ENCODE measurements at places on chromosomes 3 and 15.

- no peak for DNase-seq
Observed at GRCh38 chr3:141444586-141445285, 42.1 kb upstream of the RASA2 start.

DNA sequence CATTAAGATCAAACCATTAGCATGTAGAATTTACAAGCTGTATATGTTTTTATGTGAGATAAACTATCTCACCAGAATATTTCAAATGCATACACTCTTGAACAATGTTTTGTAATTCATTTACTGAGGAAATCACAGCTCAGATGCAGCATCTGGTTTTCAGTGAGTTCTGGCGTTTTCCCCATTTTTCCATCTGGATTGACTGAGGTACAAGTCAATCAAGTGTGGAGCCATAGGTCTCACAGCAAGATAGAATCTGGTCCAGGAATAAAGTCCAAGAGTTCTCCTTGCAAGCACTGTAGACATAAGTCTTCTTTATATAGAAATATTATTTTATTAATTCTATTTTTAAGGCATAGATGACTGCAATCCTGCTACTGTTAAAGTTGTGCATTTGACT is 219.3 kb downstream of the ZBBX start:
- no peak for DNase-seq

GRCh38 chr3:133859381-133860234 is 36.1 kb downstream of the RAB6B start:
- no peak for DNase-seq

GRCh38 chr3:172090035-172090434 is 50.7 kb downstream of the FNDC3B start:
- no peak for DNase-seq

DNA sequence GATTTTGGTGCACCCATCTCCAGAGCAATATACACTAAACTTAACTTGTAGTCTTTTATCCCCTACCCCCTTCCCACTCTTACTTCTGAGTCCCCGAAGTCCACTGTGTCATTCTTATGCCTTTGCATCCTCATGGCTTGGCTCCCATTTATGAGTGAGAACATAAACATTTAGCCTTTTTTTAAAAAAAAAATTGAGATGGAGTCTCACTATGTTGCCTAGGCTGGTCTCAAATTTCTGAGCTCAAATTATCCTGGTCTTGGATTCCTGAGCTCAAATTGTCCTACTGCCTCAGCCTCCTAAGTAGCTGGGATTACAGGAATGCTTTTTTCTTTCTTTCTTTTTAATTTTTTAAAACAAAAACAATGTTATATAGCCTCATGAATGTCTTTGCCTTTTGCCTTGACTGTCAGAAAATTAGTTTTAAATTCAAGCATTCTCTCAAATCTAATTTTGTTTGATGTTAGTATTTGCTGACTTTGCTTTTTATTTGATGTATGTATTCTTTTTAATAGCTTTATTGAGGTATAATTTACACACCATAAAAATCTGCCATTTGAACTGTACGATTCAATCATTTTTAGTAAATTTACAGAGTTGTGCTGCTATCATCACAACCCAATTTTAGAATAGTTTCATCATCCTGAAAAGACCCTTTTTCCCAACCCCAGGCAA is 46.9 kb downstream of the NFKBIZ start:
- no peak for DNase-seq

- no peak for DNase-seq
Observed at GRCh38 chr15:100471933-100472332, 56.8 kb downstream of the CERS3 start.

DNA sequence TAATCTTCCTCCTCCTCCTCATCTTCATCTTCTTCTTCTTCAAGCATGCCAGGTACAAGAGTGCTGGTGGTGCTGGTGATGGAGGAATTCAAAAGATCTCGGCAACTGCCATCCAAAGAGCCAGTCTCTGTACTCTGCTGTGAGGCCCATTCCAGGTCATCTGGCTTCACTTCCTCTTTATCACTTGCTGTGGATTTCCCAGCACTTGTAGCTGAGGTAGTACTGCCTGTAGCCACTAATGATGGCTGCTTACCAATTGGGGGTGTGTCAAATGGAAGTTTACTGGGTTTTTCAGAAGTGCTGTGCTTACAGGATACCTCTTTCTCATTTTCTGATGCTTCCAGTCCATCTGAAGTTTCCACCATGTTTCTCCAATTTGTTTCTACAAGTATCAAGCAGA is 28.8 kb upstream of the SHC4 start:
- DNase-seq, result no peak

- no peak for DNase-seq
Observed at GRCh38 chr15:83287541-83288027, 3.1 kb upstream of the BNC1 start.

GRCh38 chr3:111577113-111577512 is 18.0 kb downstream of the ZBED2 start:
- DNase-seq, result no peak

- DNase-seq, result no peak
Observed at GRCh38 chr3:11820531-11821041, 26.1 kb downstream of the TAMM41 start.

DNA sequence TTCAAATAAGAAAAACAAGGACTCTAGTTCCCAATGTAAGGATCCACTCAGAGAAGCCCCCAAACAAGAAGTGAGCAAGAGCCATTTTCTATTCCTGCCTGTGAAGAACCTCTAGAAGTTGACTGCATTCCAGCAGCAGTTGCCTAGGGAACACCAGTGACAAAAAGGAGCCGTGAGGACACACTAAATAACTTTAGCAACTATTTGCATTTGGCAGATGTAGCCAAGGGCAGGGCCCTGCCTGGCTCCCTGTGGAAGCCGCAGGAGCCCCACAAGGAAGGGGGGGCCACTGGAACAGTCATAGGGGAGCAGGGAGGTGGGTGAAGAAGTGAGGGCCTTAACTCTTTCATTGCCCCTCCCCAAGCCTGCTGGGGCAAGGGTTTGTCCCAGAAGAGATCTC is 470.2 kb upstream of the PROK2 start:
- no peak for DNase-seq

DNA sequence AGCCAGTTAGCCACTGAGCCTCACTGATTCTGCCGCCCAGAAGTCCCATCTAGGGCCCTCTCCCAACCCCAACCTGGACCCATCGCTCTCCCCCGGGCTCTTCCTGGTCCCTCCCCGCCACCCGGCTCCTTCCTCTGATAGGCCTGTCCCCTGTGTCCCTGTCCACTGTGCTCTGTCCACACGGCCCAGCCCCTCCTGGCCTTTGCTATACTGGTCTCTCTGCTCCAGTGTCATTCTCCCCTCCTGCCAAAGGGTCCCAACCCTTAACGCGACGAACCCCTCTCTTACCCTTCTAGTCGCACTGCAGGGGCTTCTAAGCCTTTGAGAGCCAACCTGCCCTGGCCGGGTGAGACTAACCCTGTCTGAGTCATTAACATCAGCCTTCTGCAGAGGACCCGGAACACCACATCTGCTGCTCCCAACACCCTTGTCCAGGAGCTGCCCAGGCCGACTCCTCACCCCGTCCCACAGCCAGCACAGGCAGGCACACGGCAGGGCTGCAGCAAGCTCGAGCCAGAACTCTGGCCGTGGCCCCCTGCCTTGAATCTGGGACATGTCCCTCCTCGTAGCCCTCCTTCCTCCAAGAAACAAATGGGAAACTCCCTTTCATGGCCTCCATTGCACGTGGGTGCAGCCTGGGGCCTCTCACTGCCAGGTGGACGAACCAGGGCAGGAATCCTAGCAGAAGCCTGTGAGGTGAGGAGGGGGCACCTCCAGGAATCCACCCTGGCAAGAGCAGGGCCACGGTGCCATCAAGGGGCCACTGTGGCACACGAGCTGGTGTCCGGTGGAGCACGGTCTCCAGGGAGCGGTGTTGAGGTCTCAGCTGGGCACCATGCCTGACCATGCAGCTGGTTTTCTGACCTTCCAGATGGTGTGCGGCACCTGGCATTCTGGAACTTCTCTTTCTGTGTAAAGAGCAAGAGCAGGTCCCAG is 140.9 kb upstream of the IQSEC1 start:
- DNase-seq, result no peak

DNA sequence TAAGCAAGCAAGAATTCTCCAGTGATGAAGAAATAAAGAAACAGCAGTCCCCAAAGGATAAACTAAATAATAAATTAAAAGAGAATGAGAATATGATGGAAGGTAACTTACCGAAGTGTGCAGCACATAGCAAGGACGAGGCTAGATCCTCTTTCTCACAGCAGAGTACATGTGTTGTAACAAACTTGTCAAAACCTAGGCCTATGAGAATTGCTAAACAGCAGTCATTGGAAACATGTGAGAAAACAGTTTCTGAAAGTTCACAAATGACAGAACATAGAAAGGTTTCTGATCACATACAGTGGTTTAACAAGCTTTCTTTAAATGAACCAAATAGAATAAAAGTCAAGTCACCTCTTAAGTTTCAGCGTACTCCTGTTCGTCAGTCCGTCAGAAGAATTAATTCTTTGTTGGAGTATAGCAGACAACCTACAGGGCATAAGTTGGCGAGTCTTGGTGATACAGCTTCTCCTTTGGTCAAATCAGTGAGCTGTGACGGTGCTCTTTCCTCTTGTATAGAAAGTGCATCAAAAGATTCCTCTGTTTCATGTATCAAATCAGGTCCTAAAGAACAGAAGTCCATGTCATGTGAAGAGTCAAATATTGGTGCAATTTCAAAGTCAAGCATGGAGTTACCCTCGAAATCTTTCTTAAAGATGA is 4.5 kb upstream of the SCG5 start:
- no peak for DNase-seq

DNA sequence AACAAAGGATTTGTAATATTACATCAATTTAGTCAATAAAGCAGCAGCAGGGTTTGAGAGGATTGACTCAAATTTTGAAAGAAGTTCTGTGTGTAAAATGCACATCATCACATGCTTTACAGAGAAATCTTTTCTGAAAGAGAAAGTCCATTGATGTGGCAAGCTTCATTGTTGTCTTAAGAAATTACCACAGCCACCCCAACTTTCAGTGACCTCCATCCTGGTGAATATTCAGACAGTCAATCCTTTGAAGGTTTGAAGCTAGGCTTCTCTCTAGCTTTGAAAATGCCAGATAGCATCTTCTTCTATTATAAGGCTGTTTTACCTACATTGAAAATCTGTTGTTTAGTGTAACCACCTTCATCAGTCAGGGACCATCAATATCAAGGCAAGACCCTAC is 51.8 kb upstream of the SETMAR start:
- DNase-seq, result no peak

DNA sequence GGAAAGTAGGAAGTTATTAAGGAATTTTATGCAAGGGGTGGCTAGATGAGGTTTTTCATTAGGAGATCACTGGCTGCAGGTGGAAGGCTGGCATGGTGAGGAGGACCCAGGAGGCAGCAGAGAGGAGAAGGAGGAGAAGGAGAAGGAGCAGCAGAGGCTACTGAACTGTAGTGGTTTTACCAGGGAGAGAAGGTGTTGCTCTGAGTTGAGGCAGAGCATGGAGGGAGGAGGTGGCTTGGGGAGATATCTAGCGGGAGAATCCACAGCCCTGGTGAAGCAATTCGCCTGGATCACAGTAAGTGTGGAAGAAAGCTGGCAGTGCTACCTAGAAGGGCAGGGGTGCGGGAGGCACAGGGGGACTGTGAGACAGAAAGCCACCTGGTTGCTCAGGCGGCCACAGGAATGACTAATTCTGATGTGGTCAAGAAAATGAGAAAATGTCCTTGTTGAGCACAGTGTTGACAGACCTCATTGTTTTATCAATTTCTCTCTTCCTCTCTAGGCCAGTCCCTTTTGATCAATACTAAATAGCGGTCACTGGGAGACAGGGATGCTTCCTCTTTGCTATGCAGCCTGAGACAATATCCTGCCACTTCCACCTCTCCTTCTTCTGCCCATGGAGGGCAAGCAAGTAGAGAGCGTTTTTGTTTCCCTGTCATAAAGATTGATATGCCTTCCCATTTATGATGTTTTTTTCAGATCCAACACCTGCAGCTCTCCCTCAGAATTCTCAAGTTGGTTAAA is 94.6 kb downstream of the EEFSEC start:
- DNase-seq, result no peak

DNA sequence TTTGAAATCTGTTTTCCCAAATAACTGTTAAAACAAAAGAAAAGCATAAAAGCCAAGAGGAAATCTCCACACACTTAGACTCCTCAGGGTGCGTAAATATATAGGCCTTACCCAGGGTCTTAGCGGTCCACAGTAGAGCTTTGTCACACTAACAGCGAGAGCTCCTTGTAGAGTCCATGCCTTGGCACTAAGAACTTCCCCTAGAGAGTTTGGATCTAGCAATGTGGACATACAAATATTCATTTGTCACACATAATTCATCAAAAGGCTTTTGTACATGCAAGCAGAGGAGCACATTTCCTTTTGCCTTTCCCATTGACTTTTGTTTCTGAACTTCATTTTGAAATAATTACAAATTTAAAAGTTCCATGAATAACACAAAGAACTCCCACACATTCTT is 11.0 kb upstream of the SLMAP start:
- no peak for DNase-seq

DNA sequence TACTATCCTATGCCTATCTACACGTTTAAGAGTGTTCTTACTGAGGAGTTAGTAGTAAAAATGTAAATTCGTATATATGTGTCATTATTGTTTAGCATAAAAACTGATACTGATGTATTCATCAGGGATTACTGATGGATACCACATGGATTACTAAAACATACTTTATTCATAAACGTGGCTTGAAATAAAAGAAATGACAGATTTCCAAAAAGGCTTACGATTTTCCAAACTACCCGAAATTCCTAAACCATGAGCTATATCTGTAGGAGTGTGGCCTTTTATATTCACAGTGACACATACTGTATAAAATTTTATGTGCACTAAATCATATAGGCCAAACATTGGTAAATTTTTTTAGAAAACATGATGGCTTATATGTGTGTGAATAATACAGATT is 6.9 kb downstream of the TSC22D2 start:
- no peak for DNase-seq

DNA sequence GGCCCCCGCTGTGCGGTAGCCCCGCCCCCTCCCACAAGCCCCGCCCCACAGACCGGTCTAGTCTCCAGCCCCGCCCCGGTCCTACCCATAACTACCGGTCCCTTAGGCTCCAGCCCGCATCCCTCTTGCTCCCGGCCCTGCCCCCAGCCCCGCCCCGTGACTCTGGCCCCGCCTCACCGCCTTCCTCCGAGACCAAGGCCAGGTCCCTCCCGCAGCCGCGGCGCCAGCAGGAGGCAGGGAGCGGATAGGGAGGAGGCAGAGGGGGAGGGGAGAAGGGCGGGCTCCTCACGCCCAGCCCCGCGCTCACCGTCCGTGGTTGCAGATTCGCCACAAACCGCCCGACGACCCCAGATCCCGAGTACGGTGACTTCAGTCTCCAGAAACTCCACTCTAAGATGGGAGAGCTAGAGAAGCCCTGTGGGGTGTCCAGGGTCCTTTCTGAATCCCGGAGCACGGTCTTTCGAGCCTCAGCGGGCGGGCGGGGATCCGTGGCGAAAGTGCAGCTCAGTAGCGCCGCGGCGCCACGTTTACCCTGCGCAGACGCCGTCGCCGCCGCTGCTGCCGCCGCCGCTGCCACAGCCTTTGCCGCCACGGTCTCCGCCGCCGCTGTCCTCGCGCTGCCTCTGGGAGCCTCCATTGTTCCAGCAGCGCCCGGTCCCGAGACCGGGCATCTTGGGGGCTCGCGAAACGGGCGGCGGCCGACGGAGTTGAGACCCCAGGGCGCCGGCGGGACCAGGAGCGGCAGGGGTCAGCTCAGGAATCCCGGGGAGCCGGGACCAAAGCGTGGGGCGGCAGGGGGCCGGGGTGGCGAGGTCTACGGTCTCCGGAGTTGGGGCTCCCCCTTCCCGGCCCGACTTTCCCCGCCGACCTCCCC is at the start of gene BRPF1:
BRPF1 (plus strand) TSS at position 530 of the 874 bp plus-strand sequence. CDS start 2,406 bp downstream, outside the sequence.
- peak; percentile 95 for DNase-seq
